Nucleus accumbens (tissue), 56 donors: ENCODE measurements at places on chromosomes 1 and 21.

- DNase-seq, result no peak
Measured at GRCh38 chr1:30728340-30728739, 5.0 kb upstream of the MATN1 start.

- DNase-seq, result no peak
Measured at GRCh38 chr1:201192261-201192788, 1.7 kb downstream of the IGFN1 start.

- no peak for DNase-seq
Measured at GRCh38 chr1:243921111-243921510, 71.1 kb upstream of the AKT3 start.

DNA sequence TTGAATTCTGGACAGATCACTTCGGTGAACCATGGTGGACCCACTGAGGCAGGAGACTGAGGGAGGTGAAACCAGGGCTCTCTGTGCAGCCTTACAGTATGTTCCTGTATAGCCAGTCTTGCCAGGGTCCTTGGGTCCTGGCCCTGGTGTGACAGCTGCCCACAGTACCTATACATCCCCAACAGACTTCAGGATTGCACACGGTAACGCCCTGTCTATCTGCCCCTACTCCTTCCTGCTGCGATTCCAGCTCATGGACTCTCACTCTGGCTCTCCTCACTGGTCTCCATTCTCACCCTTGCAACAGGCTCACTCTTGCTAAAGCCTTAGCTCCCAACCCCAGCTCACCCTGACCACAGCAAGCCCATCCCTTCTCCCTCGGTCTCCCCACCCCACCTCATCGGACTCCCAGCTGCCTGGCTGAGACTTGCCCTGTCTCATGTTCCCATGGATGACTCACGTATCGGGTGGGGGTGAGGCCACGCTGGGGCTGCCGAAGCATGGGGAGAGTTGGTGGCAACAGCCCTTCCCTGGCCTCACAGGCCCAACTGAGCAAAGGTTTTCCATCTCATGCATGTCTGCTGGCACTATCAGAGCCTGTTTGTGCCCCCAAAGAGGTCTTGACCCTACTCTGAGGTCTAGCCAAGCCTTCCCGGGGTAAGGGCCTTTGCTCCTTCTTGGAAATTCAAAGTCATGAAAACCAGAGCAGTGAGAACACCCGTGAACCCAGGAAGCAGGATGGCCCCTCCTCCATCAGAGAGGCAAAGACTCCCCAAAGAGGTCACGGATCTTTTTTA, 7.1 kb downstream of the PHLDA3 start:
- DNase-seq, result peak; percentile 77

- DNase-seq, result no peak
Measured at GRCh38 chr1:206001476-206001888, 1.7 kb downstream of the RAB7B start.

DNA sequence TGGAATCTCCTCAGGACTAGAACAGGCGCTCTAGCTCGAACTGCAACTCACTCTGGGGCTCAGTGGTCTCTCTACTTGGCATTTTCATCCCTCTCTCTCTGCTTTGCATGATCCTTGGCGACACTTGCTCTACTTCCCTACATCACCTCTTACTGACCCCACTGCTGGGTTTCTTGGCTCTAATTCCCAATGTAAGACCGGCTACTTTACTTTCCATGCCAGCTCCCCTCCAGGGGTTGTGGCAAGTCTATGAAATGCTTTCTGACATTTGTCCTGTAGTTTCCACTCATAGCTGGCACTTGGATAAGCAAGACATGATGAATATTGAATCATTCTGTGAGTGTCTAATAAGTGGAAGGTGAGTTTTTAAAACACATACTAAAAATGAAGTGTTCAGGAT, 292.3 kb downstream of the USP25 start:
- no peak for DNase-seq

GRCh38 chr1:221392453-221392852, 349.4 kb downstream of the DUSP10 start:
- no peak for DNase-seq

DNA sequence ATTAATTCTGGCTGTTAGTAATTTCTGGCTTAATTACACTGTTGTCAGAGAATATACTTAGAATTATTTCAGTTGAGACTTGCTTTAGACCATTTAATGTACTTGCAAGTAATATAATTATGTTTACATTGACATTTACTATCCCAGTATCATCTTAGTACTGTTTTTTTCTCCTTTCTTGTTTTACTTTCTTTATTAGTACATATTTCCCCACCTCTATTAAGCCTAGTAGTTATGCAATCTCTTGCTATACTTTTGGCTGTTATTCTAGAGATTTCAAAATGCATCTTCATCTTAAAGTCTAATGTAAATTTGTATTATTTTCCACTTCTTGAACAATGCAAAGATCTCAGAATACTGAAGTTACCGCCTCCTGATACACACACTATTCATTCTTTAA, 24.4 kb downstream of the BRWD1 start:
- no peak for DNase-seq

- DNase-seq, result no peak
Measured at GRCh38 chr1:40983286-40983685, 3.8 kb downstream of the CTPS1 start.

DNA sequence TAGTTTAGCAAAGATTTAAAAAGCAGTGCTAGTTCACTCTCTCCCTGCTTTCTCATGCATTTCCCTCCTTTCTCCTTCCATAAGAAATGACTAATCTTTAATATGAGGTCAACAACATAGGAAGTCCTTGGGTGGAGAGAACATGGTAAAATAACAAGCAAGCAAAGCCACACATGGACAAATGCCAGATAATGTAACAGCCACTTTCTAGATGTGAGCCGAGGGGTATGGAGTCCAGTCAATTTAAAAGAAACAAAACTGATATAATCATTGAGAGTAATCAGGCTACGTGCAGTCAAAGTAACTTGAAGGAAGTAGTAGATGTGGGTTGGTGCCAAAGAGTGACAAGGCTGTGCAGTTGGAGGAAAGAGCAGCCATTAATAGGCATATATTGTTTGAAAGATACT, 69.6 kb downstream of the DUSP10 start:
- no peak for DNase-seq

- DNase-seq, result no peak
Measured at GRCh38 chr21:15754640-15755039, 24.9 kb downstream of the USP25 start.

- DNase-seq, result no peak
Measured at GRCh38 chr1:61444288-61444687, 280.7 kb downstream of the TM2D1 start.

GRCh38 chr21:40445349-40445921, 401.5 kb downstream of the DSCAM start:
- no peak for DNase-seq

DNA sequence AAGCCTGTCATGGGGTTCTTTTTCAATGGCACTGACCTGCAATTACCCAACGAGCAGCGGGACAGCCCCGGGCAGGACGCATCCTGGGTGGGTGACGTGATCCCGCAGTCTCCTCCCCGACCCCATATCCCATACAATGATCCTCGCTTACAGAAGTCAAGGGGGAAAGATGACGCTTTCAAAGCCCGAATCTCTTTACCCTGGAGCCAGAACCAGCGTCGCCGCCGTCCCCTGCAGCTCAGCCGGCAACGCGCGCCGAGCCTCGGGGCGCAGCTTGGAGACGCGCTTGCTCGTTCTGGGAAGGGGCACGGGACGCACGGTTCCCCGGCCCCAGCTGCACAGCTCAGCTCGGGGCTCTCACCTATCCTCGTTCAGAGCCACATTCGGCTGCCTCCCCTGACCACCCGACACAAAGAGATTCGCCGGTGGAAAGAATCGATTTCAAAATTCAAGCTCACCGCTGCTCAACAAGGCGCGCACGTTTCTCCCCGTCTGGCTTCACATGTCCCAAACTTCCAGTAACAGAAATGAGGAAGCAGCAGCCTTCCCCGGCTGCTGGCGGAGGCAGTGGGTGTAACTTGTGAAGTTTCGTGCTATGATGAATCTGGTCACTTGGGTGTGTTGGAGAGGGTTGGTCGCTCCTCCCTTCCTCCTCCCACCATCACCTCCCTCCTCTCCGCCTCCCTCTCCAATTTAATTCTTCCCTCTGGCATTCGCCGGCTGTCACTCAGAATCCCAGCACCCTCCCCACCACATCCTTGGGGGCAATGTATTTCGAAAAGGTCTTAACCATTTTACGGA, at the start of gene TIAM1:
TIAM1 (minus strand) TSS at position 582 of the 801 bp plus-strand sequence. CDS start 77,289 bp downstream, outside the sequence.
- DNase-seq, result peak; percentile 46
